Stimulated activated CD8-positive, alpha-beta memory T cell treated with anti-CD3 and anti-CD28 coated beads, Interleukin-7, amount 100 ng/mL, for 24 hours (primary cell): ENCODE measurements at places on chromosomes 4 and X.

DNA sequence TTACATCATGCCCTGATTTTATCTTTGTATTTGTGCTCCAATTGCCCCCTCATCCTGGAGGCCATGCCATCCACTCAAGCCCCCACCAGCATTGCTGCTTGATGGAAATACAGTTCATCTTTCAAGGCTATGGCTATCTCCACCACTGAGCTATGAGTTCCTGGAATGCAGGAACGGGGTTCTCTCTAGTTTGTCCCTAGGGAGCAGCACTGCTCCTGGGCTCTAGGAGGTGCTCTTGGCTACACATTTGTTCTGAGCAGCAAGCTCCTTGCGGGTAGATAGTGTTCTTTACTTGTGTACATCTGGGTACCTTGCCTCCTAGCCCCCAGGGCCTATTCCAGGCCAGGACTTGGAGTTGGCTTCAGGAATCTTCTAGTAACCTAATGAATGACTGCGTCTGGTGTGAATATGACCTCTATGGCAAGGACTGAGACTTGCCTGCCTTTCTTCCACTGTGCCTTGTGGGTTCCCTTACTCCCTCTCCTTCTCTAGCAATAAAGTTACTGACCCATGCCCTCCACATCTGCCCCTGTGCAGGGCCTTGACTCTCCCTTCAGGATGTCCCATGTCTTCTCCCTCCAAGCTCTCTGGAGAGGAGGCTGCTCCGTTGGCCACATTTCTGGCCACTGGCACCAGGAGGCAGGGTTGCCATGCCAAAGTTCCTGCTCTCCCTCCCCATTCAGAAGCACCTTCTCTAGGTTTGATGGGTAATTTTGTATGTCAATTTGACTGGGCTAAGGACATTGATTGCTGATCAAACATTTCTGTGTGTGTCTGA lies 7.6 kb downstream of the CITED1 start:
- DNase-seq = no peak

DNA sequence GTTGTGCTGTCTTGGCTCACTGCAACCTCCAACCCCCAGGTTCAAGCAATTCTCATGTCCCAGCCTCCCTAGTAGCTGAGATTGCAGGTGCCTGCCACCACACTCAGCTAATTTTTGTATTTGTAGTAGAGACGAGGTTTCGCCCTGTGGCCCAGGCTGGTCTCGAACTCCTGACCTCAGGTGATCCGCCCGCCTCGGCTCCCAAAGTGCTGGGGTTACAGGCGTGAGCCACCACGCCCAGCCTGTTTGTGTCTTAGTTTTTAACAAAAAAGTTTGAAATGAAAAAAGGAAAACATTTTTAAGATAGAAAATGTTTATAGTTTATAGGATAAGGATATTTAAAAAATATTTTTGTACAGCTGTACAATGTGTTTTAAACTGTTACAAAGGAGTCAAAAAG lies 62.4 kb downstream of the CAPN6 start:
- DNase-seq = no peak

- DNase-seq = no peak
These were observed 66.9 kb downstream of the ARHGEF38 start for GRCh38 chr4:105619188-105619931.

- no peak for DNase-seq
These were observed 13.8 kb downstream of the TLR10 start for GRCh38 chr4:38768968-38769394.

DNA sequence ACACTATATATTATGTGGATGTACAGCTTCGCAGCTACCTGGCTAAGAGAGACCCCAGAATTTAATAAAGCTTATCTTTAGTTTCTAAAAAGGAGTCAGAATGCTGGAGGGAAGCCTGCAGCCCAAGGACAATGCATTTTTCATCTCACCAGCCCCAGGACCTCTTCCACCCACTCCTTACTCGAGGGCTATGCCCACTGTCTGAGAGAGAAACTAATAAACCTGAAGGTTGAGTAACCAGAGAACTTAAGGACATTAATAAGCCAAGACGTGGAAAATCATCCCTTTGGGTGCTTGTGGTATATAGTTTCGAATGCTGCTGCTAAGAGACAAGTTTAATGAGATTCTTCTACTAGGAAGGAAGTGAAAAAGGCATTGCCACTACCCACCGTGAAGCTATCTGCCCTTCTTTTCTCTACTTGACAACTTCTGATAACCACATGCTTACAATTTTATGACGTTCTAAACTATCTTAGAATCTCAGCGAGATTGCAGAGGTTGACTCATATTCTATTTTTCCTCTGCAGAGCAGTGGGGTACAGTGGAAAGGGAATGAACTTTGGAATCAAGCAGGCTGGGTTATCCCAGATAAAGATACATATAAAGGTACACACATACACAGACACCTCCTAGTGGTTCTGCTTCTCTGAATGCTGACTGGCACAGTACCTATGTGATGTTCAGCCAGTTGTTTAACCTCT lies 3.3 kb downstream of the RELL1 start:
- DNase-seq = no peak

GRCh38 chr4:113437129-113437528 lies 324.4 kb downstream of the CAMK2D start:
- no peak for DNase-seq

- DNase-seq = no peak
These were observed 661.2 kb upstream of the TENM3 start for GRCh38 chr4:181581983-181582382.

- no peak for DNase-seq
These were observed 120.2 kb upstream of the PDE5A start for GRCh38 chr4:119748853-119749252.

GRCh38 chrX:155745792-155746191 lies 133.0 kb upstream of the TMLHE start:
- no peak for DNase-seq
